MM.1S (cell line): ENCODE measurements at places on chromosomes 5 and 9.

DNA sequence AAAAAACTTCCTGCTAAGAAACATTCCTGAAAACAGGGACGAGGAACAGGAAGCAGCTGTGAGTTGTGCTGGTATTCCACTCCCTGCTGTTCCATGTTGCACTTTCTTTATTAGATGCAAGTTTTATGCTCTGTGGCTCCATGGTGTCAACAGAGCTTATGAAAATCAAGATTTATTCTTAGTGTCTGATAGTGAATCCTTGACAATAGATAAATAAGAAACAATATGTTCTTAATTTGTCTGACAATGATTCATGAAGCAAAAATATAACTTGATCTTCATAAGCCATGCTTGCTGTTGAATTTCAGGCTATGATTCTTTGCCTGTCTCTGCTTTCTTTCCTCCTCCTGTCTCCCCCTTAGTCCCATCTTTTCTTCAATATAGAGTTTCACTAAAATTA is 119.6 kb downstream of the DROSHA start:
- no peaks in the 10 kb centered on the region for H3K27me3 ChIP-seq
- peaks cover 4% of the 10 kb centered on the region; the same call in 1 of the 2 replicates for H3K36me3 ChIP-seq
- no peak overlapping the region for H3K27ac ChIP-seq
- no peak for DNase-seq
- no peak overlapping the region for H3K4me3 ChIP-seq
- no peaks in the 10 kb centered on the region for H3K4me1 ChIP-seq

DNA sequence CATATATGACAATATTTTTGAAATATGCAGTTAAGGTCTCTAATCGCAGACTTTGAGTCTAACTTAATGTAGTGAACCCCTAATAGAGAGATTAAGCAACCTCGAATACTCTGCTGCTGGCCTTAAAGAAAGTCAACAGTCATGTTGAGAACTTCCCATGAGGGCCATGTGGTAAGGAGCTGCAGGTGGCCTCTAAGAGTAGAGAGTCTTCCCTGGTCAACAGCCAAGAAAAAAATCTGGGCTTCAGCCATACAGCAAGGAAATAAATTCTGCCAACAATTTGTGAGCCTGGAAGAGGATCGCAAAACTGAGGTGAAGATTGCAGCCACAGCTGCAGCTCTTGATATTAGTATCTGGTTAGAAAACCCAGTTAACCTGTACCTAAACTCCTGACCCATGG is 935.2 kb upstream of the TYRP1 start:
- H3K4me1 ChIP-seq, result no peaks in the 10 kb centered on the region
- no peaks in the 10 kb centered on the region for H3K36me3 ChIP-seq
- no peak overlapping the region for H3K27ac ChIP-seq

DNA sequence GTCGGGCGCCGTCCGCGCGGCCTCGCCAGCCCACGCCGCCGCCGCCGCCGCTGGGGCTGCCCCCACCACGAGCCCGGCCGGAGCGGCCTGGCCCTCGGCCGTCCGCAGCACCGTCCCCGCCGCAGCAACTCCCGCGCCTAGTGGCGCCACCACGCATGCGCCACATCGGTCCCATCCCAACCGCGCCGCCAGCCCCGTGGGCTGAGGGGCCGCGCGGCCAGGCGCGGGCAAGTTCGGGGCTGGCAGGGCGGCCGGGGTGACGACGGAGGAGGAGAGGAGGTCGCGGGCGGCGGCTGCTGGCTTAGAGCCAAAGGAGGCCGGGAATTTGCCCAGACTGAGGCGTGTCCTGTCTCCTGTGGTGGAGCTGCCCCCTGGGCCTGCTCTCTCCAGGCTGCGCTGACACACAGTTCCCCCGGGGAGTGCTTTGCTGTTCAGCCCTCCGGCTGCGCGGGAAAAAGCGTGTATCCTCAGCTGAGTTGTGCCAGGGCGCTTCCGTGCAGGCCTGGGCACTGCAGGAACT is at the start of gene TUSC1:
Gene TUSC1, minus strand, starts transcription at position 298 of the 520 bp plus-strand sequence. Its CDS starts 132 bp downstream, at position 166.
- H3K27me3 ChIP-seq, result no peaks in the 10 kb centered on the region
- H3K4me1 ChIP-seq, result no peaks in the 10 kb centered on the region
- DNase-seq, result peak; percentile 52
- no peak within 1 kb of the TSS for H3K27ac ChIP-seq
- no peaks in the 10 kb centered on the region for H3K36me3 ChIP-seq

- H3K4me1 ChIP-seq, result no peaks in the 10 kb centered on the region
- no peak overlapping the region for H3K4me3 ChIP-seq
Observed at GRCh38 chr9:90433398-90433941, 209.2 kb downstream of the DIRAS2 start.

- no peaks in the 10 kb centered on the region for H3K27me3 ChIP-seq
- no peak for DNase-seq
- peaks cover 22% of the 10 kb centered on the region for H3K4me1 ChIP-seq
- no peak overlapping the region for H3K27ac ChIP-seq
- H3K36me3 ChIP-seq, result no peaks in the 10 kb centered on the region
Observed at GRCh38 chr5:149809931-149810691, 80.0 kb downstream of the PPARGC1B start.

GRCh38 chr9:3704890-3705289 is 179.1 kb upstream of the RFX3 start:
- no peaks in the 10 kb centered on the region for H3K4me1 ChIP-seq
- no peak for DNase-seq
- H3K27ac ChIP-seq, result no peak overlapping the region
- no peak overlapping the region for H3K4me3 ChIP-seq
- H3K27me3 ChIP-seq, result no peaks in the 10 kb centered on the region

GRCh38 chr9:109534151-109534550 is 36.0 kb upstream of the PTPN3 start:
- H3K27ac ChIP-seq, result no peak overlapping the region
- DNase-seq, result no peak
- H3K36me3 ChIP-seq, result no peaks in the 10 kb centered on the region

- H3K4me3 ChIP-seq, result no peak overlapping the region
- no peaks in the 10 kb centered on the region for H3K4me1 ChIP-seq
- no peaks in the 10 kb centered on the region for H3K36me3 ChIP-seq
- H3K27me3 ChIP-seq, result no peaks in the 10 kb centered on the region
- no peak overlapping the region for H3K27ac ChIP-seq
Observed at GRCh38 chr9:71966601-71967000, 55.2 kb downstream of the C9orf85 start.

GRCh38 chr9:131714161-131714646 is 25.7 kb downstream of the RAPGEF1 start:
- H3K27me3 ChIP-seq, result no peaks in the 10 kb centered on the region
- no peaks in the 10 kb centered on the region for H3K36me3 ChIP-seq
- no peaks in the 10 kb centered on the region for H3K4me1 ChIP-seq
- no peak overlapping the region for H3K27ac ChIP-seq

DNA sequence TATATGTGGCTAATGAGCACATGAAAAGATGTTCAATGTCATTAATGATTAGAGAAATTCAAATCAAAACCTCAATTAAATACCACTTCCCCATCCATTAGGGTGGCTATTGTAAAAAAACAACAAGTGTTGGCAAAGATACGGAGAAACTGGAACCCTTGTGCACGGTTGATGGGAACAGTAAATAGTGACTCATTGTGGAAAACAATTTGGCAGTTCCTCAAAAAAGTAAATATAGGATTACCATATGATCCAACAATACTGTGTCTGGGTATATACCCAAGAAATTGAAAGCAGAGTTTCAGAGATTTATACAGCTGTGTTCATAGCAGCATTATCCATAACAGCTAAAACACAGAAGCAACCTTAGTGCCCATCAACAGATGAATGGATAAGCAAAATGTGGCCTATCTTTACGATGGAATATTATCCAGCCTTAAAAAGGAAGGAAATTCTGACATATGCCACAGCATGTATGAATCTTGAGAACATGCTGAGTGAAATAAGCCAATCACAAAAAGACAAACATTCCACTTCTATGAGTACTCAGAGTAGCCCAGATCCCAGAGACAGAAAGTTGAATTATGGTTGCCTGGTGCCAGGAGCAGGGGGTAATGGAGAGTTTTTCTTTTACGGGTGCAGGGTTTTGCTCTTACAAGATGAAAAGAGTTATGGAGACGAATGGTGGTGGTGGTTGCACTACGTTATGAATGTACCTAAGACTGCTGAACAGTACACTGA is 41.4 kb upstream of the LRRC14B start:
- no peaks in the 10 kb centered on the region for H3K36me3 ChIP-seq
- no peaks in the 10 kb centered on the region for H3K27me3 ChIP-seq
- no peak for DNase-seq
- no peaks in the 10 kb centered on the region for H3K4me1 ChIP-seq

- no peaks in the 10 kb centered on the region for H3K27me3 ChIP-seq
- no peaks in the 10 kb centered on the region for H3K4me1 ChIP-seq
- no peak overlapping the region for H3K27ac ChIP-seq
- no peak for DNase-seq
Observed at GRCh38 chr9:92176068-92176799, 61.0 kb upstream of the SPTLC1 start.

DNA sequence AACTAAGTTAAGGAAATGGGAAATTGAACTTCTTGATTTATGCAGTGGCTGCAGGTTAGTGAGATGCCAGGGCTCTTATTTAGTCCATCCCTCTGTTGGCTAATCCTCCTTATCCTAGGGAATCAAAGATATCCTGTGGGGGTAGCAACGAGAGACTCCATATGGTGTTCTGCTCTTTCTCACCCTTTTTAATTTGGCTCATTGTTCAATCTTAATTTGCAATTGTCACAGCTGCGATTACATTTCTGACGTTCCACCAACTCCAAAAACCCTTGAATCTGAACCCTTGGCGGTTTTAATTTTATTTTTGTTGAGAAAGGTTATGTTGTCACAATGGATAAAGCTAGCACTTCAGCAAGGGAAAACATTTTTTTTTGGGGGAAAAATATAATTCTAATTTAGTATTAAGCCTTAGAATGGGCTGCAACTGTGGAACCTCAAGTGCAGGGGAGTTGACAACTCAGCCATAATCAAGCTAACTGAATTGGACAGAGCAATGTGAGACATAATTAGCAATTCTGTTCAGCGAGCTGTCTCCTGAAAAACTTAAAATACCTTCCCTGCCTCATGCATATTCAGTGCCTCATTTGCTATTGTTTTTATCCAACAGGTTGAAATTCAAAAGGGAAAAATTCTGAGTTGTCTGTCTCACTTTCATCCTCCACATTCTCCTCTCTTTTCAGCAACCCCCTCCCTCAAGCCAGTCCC is 91.3 kb downstream of the MAT2B start:
- no peaks in the 10 kb centered on the region for H3K36me3 ChIP-seq
- no peaks in the 10 kb centered on the region for H3K27me3 ChIP-seq
- H3K4me1 ChIP-seq, result no peaks in the 10 kb centered on the region
- H3K4me3 ChIP-seq, result no peak overlapping the region
- no peak overlapping the region for H3K27ac ChIP-seq
- no peak for DNase-seq

GRCh38 chr5:51377151-51378060 is 5.8 kb upstream of the ISL1 start:
- peaks cover 20% of the 10 kb centered on the region for H3K27me3 ChIP-seq
- H3K4me1 ChIP-seq, result peaks cover 5% of the 10 kb centered on the region; the same call in 1 of the 2 replicates
- H3K36me3 ChIP-seq, result no peaks in the 10 kb centered on the region

GRCh38 chr9:114691046-114691955 is 9.3 kb upstream of the TEX48 start:
- no peak overlapping the region for H3K4me3 ChIP-seq
- peaks cover 14% of the 10 kb centered on the region for H3K4me1 ChIP-seq
- no peaks in the 10 kb centered on the region for H3K27me3 ChIP-seq
- DNase-seq, result no peak
